ENCODE measurements at places on chromosomes 3 and 15. TPM values are rescaled to one million over a fixed set of nuclear protein-coding genes. Genes with fewer than 3 reads are reported as not detected.

- ATAC-seq, result peak; percentile 66
These were observed 34.2 kb upstream of the VPS8 start for GRCh38 chr3:184777566-184778356.

DNA sequence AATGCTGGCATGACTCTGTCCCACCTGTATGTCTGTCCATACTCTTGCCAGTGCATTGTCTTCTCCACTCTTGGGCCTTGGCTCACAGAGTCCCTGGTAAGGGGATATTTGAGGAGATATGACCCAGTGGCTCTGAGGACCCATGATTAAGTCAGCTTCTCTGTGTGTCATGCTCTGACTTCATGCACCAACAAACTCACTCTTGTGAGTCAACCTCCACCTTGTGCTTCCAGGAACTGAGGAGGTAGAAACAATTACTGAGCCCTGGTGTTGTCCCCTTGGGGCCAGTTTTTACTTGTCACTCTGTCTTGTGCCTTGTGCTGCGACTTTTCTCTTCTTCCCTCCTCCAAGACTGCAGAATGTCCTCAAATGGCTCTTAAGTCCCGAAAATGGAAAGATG lies 127.1 kb downstream of the ABHD5 start:
- ATAC-seq, result no peak

GRCh38 chr3:45029661-45030060 lies 3.6 kb downstream of the CLEC3B start:
- no peak for ATAC-seq

The TUSC7 gene
- total RNA-seq, result 7.9 TPM

DNA sequence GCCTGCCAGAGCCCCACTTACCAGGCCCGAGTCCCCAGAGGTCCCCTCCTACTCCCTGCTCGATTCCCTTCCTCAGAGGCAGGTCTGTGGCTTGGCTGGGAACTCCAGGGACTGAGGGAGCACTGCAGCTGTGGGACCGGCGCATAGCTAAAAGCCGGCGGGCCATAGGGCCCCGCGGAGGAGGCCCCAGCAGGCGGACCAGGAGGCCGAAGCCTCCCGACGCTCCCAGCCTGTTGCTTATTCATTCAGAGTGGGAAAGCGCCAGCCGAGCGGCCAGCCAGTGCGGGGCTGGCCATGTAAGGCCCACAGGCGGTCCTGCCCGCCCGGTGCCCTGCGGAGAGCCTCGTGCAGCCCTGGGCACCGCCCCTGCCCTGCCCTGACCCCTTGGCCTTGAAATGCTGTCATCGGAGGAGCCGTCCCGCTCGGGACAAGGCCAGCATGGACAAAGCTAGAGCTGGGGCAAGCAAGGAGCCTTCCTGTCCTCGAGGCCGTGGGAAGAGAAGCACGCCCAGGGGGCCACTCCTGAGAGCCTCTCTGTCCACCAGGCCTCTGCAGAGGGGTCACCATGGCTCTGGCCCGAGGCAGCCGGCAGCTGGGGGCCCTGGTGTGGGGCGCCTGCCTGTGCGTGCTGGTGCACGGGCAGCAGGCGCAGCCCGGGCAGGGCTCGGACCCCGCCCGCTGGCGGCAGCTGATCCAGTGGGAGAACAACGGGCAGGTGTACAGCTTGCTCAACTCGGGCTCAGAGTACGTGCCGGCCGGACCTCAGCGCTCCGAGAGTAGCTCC lies at the start of gene LOXL1:
LOXL1 (plus strand) TSS at position 244 of the 784 bp plus-strand sequence; CDS start at position 566, 322 bp downstream.
- peak; percentile 48 for ATAC-seq

- ATAC-seq, result no peak
These were observed 71.3 kb downstream of the ANP32A start for GRCh38 chr15:68749365-68749764.

DNA sequence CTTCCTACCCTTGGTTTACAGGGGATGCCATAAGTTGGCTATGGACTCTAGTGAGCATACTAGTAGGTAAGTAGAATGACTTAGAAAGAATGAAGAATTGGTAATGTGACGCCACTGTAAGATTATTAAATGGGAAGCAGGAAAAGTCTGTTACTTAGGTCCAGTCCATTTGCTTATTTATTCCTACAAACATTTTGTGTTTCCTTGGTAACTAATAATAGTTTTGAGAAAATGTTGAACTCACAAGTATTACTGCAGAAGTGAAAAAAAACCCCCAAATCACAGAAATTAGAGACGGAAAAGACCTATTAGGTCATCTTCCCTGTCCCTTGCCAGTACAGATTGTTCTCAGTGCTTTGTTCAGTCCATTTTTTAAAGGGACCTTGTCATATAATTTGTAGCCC lies 63.5 kb downstream of the CMSS1 start:
- ATAC-seq, result no peak

DNA sequence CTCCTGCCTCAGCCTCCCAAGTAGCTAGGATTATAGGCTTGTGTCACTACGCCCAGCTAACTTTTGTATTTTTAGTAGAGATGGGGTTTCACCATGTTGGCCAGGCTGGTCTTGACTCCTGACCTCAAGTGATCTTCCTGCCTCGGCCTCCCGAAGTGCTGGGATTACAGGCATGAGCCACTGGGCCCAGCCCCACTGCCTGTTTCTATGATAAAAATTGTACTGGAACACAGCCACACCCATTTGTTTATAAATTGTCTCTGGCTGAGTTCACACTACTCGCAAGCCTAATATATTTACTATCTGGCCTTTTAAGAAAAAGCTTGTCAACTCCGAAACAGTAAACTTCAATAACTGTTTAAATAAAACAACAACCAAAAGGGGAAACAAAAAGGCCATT lies 309.4 kb upstream of the WNT5A start:
- peak; percentile 83 for ATAC-seq

The SLC28A2 gene
- 0.18 TPM for total RNA-seq

The CIDEC gene
- not detected for total RNA-seq

The TMA7 gene
- total RNA-seq, result 595 TPM

GRCh38 chr15:100276506-100276905 lies 65.3 kb downstream of the ADAMTS17 start:
- ATAC-seq, result no peak

- ATAC-seq, result no peak
These were observed 93.1 kb downstream of the C3orf70 start for GRCh38 chr3:185059766-185060165.

The AP3B2 gene
- 20.7 TPM for total RNA-seq

- ATAC-seq, result no peak
These were observed 49.2 kb downstream of the RYK start for GRCh38 chr3:134201201-134202130.

GRCh38 chr15:80473286-80474223 lies 69.4 kb downstream of the ARNT2 start:
- no peak for ATAC-seq

GRCh38 chr3:194714564-194714963 lies 28.9 kb downstream of the FAM43A start:
- ATAC-seq, result peak; percentile 54

The SMC4 gene
- total RNA-seq, result 102 TPM

- no peak for ATAC-seq
These were observed 9.1 kb downstream of the SLC25A26 start for GRCh38 chr3:66229931-66230330.

- no peak for ATAC-seq
These were observed 52.9 kb upstream of the SEC13 start for GRCh38 chr3:10373686-10374261.

The FETUB gene
- 0.19 TPM for total RNA-seq

GRCh38 chr15:83835479-83835878 lies 181.6 kb downstream of the ADAMTSL3 start:
- peak; percentile 86 for ATAC-seq

GRCh38 chr3:108076564-108076963 lies 14.3 kb downstream of the CD47 start:
- ATAC-seq, result no peak

GRCh38 chr3:39232859-39233258 lies 40.5 kb upstream of the XIRP1 start:
- ATAC-seq, result no peak

The ADAMTSL3 gene
- total RNA-seq, result 0.08 TPM

DNA sequence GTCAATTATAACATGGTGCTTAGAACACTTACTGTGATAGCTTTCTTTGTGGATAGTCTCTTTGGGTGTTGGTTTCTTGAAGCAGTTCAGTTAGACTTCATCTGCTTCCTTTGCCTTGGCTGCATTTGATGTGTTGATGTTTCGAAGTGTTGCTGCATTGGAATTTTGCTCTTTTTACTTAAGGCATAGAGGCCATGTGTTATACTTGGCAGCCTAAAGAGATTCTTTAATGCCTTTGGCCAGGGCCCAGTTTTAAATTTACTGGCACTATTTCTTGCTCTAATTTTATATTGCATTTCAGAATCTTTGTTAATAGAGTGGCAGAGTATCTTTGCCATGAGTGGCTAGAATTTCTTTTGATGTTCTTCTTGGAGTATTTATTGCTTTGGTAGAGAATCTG lies 21.2 kb downstream of the NR1D2 start:
- ATAC-seq, result peak; percentile 69

The BBS4 gene
- total RNA-seq, result 43.1 TPM

- peak; percentile 88 for ATAC-seq
These were observed 317.7 kb downstream of the EDEM1 start for GRCh38 chr3:5505163-5505562.

The KLF15 gene
- total RNA-seq, result 2.5 TPM
